OCI-LY7 (cell line): ENCODE measurements at places on chromosomes 6 and 20.

GRCh38 chr6:134678436-134678889, 271.4 kb downstream of the ALDH8A1 start:
- no peak for DNase-seq

GRCh38 chr6:1631251-1631650, 21.5 kb downstream of the FOXC1 start:
- DNase-seq = no peak

- no peak for DNase-seq
Measured at GRCh38 chr20:60953321-60953720, 298.7 kb upstream of the CDH4 start.

DNA sequence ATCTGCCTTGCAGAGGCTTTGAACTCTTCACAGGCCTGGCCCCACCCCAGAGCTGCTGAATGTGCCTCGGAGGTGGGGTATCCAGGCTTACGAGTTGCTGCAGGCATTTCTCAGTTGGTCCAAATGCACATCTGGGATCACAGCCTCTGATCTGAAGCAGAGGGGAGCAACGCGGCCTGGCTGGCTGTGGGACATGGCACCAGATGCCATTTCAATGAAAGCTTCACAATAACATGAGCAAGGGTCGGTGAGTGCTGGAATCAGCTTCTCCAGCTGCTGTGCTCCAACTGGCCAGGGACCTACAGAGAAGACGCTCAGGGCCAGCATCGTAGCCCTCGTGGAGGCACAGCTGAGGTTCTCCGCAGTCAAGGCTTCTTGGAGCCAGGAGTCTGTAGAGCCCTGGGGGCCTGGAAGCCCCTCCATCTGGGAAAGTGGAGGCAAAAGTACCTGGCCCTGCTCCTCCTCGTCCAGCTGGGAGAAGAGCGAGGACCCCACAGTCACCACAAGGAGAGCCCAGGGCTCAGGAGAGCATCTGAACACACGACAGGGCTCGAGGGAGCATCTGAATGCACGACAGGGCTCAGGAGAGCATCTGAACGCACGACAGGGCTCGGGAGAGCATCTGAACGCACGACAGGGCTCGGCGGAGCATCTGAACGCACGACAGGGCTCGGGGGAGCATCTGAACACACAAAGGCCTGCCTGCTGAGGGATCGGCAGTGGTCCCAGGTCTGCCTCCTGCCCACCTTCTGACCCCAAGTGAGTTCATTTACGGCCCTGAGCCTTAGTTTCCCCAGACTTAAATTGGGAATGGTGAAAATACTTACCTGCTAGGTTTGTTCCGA, 165.2 kb downstream of the DLL1 start:
- DNase-seq = no peak

DNA sequence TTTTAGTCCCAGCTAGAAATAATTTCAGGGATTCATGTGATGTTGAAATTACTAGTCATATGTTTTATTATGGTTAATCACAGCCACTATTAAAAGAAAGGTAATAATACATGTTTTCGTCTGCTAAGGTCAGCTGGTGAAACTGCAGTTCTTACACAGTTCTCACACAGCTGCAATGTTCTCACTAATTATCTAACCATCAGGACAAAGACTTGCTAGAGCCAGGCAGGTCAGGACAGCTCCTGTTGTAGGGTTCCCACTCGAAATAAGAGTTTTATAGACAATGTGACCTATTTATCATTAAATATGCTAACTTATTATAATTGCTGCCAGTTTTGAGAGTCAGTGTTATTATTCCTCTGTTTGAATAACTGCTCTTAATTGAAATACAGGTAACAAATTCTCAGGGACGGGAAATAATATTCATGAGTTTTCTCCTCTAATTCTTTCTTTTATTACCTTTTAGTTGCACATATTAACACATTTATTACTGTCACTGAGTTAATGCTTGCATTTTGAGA, 97.9 kb downstream of the GJA1 start:
- no peak for DNase-seq

GRCh38 chr20:32635764-32636163, 38.0 kb downstream of the C20orf203 start:
- DNase-seq = no peak

DNA sequence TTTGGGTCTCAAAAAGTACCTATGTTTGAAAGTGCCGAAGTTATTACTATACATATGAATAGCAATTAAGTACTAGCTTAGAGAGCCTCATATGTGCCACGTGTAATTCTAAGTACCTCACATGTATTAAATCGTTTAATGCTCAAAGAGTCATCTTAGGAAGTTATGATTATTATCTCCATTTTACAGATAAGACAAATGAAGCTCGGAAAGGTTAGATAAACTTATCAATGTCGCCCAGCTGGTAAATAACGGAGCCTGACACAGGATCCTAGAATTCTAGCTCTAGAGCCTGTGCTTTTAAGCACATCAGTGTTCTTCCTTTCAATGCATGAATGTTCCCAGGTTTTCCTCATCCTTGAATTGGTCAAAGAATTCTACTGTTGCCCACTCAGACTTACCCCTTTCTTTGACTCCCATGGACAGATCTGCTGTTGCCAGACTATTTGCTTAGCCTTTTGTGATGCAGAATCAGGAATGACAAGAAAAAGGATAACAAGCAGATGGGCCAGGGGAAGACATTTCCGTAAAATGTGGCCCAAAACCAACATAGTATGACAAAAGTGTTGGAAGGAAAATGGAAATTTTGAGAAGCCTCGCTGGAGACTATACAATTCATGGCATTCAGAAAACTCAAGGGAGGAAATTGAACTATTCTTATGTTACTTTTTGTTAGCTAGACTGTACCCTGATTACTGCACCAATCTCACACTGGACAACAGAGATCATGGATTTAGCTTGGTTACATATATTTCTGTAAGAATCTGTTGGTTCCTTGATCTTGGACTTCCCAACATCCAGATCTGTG, 237.1 kb upstream of the CITED2 start:
- no peak for DNase-seq

DNA sequence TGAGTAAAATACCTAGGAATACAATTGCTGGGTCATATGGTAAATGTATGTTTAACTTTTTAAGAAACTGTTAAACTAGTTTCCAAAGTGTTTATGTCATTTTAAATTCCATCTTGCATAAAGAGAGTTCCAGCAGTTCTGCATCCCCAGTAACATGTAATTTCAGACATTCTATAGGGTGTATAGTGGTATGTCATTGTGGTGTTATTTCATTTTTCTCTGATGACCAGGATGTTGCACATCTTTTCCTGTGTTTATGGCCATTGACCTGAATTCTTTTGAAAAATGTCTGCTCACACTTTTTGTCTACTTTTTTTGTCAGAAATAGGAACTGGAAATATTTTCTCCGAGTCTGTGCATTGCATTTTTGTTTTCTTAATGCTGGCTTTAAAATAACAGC, 128.9 kb downstream of the TMEM200A start:
- no peak for DNase-seq

DNA sequence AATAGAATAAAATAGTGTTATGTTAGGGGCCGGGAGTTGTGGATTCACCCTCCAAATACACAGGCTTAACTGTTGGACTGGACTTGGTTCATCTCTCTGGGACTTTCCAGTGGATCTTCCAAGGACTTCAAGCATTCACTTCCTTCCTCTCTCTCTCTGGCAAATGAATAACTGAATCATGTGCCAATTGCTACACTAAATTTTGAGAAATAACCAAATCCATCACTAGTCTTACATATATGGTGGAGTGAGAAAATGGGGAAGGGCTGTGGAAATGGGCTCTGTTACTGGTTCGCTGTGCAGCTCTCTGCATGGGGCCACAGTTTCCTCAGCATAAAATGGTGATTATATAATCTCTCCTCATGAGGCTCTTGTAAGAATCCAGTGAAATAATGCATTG, 6.8 kb upstream of the KIAA1755 start:
- DNase-seq = no peak

GRCh38 chr6:1285556-1285955, 26.3 kb upstream of the FOXQ1 start:
- DNase-seq = no peak

- no peak for DNase-seq
Measured at GRCh38 chr6:34969662-34970265, 80.7 kb downstream of the ANKS1A start.

DNA sequence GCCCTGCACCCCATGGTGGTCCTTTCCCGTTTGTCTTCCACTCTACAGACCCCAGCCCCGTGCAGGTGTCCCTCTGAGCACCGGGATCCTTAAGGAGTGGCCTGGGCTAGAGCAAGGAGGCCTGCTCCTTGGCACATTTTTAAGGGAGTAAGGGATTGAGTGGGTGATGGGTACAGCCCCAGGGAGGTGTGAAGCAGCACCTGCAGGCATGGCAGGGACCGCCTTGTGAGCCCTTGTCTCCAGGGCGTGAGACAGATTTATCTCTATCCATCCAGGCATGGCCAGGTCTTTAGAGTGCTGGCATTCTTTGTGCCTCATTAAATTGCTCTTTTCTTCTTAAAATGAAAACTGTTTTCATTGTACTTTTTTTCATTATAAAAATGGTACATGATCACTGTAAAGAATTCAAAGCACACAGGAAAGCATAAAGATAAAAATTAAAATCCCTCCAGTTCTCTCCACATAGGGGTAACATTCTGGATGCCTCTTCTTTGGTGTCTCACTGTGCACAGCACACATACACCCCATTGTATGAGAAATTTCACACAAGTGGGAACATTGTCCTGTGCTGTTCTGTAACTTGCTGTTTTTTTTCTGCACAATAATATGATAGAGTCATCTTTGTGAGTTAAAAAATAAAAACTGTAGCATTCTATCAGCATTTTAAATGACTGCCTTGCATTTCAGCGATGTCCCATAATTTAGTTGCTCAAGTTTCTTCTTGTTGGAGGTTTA, 31.9 kb upstream of the ZNF831 start:
- no peak for DNase-seq

DNA sequence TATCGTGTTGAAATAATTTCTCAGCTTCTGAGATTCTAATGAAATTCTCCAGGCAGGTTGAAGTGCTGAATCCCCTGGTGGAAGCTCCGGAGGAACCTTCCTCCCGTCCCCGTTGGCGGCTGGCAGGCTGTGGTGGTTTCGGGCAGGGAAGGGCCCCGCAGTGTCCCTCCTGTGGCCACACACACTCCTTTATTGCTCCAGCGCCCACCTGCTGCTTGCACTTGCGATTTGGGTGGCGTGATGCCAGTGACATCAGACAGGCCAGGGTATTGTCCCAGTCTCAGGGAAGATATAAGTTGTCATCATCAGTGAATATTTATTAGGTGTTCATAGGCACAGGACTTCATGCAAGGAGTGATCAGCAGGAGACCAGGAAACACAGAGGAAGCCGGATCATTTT, 530.4 kb downstream of the QKI start:
- no peak for DNase-seq

GRCh38 chr6:170018422-170018935, 267.1 kb downstream of the ERMARD start:
- DNase-seq = no peak

DNA sequence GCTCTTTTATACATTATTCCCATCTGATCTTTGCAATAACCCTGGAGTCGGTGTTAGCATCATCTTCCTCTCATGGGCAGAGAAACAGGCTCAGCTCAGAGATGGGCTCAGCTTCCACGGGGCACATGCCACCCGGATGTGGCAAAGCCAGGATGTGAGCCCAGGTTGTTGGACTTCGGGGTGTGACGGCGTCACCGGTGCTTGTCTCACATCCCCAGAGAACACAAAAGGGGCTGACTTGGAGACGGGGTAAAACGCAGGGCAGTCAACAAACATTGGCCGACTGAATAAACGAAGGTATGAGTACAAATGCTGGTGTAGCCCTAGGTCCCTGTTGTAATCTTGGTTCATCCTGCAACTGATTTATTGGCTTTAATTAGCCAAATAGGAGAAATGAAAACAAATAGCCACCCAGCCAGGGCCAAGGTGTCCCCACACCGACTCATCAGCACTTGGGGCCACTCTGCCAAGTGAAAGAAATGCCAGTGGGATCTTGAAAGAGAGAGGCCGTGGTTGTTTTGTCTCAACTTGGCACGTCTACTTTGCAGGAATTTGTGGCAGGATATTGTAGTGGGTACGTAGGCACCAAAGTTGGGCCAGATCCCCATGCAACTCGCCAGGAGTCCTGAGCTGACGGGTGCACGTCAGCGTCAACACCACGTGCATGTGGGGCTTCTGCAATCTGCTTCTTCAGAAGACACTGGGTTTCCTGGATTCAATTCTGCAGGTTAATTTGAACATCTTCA, 42.8 kb downstream of the APCDD1L start:
- no peak for DNase-seq

DNA sequence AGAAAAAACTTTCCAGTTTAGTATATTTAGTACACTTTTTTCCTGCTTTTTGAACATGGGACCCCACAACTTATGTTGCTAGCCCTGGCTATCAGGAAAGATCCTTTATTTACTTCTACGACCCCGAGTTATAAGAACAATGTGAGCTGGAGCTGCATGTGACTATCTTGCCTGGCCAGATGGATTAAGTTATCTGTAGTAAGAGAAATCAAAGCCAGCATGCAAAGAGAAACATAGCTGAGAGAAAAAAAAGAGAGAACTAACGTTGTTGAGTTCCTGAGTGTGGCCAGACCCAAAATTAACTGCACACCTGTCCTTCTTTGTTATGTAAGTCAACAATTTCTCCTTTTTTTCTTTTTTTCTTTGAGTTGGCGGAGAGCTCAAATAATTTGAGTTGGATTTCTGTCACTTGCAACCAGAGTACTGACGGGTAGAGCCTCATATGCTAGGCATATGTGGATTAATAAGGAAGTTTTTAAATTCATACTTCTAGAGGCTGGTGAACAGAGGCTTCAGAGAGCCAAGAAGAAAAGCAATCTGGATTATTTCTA, 219.5 kb downstream of the HACE1 start:
- peak; percentile 93 for DNase-seq

DNA sequence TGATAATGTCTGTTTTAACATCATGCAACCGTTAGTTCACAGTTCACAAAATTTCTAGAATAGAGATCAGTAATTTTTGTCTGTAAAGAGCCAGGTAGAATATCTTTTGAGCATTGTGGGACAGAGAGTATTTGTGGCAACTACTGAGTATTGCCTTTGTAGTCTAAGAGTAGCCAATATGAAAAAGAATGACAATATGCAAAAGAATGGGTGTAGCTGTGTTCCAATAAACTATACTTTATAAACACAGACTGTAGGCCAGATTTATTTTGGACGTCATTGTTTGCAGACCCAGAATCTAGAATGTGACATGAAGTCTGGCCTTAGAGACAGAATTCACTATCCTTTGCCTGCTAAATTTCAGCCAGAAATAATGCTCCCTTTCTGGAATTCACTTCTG, 694.1 kb upstream of the MMS22L start:
- DNase-seq = no peak

- no peak for DNase-seq
Measured at GRCh38 chr6:113362301-113363047, 494.7 kb upstream of the MARCKS start.

DNA sequence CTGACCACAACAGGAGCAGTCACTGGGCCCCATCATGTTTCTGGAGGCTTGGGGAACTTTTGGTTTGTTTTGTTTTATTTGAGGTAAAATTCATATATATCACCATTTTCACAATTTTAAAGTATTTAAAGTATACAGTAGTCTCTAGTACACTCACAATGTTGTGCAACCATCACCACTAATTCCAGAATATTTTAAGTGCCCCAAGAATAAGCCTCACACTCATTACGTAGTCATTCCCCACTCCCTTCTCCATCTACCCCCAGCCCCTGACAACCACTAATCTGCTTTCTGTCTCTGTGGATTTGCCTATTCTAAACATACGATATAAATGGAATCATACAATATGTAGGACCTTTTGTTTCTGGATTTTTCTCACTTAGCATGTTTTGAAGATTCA, 29.0 kb downstream of the RTN4IP1 start:
- no peak for DNase-seq
